GM10248 (cell line): ENCODE measurements at places on chromosomes 12 and 14.

DNA sequence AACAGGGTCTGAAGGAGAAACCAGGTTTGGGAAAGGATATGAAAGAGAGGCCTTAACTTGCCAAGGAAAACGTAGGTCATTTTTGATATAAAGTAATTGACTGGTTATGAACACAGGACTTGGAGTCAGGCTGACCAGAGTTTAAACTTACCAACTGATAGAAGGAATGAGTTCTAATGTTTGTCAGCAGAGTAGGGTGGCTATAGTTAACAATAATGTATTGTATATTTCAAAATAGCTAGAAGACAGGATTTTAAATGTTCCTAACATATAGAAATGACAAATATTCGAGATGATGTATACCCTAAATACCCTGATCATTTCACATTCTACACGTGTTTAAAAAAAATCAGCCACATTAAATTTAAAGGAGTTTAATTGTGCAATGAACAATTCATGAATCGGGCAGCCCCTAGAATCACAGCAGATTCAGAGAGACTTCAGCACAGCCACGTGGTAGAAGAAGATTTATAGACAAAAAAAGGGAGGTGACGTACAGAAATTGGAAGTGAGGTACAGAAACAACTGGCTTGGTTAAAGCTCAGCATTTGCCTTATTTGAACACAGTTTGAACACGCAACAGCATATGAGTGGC is 52.5 kb upstream of the PLEKHG7 start:
- no peak for DNase-seq

- DNase-seq = no peak
Measured at GRCh38 chr14:94850309-94851211, 80.6 kb upstream of the GSC start.

GRCh38 chr12:46149079-46149464 is 119.8 kb downstream of the SLC38A1 start:
- DNase-seq = no peak

GRCh38 chr12:103676893-103677292 is 89.8 kb downstream of the STAB2 start:
- DNase-seq = no peak

DNA sequence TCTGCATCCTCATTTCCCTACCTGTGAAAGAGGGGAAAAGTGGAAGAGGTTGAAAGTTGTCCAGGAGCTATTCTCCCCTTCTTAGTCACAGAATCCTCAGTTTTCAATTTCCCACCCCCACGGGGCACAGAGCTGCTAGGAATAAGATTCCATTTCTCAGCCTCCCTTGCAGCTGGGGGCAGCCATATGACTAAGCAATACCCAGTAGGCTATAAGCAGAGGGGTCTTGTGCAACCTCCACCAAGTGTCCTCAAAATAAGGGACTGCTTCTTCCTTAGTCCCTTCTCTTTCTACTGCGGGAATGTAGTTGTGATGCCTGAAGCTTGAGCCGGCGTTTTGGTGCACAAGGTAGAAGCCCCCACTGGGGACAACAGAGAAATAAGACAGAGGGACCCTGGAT is 40.9 kb downstream of the VWF start:
- DNase-seq = no peak
